Activated T-helper 1 cell treated with Interleukin-2 at 50 U/mL for 16 hours (primary cell): ENCODE measurements at places on chromosomes 1 and 21.

- no peak for DNase-seq
Observed at GRCh38 chr1:17640393-17640792, 100.9 kb downstream of the ARHGEF10L start.

GRCh38 chr21:27104846-27105431 lies 138.1 kb upstream of the ADAMTS5 start:
- DNase-seq: no peak

GRCh38 chr1:209756615-209757445 lies 977 bp downstream of the TRAF3IP3 start:
- DNase-seq: no peak

DNA sequence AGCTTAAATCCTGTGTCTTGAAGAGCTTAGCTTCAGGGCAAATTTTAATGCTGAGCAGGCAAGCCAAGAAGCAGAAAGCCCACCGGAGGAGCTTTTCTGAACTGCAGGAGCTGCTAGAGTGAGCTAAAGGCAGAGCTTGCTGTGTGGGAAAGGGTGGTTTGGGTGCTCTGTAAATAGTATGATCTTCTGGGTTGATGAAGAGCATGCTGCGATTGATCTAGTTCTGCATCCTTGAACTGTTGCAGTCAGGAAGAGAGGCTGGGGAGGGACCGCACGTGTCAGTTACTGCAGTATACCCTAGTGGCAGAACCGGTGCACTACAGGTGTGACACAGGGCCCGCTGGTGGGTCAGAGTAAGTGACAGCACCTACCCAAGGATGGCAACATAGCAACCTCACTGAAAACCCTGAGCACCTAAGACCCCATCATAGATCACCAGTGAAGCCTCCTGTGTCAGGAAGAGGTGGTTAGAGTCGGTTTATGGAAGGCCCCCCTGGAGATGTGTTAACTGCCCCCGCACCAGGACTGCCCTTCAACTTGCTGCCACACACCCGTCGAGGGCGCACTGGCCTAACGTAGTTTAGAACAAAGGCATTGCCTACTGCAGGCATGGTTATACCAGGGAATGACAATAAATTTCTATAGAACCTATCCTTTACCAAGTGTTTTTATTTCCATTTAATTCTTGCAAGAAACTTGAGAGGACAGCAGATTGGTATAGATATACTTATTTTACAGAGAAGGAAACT lies 146.0 kb upstream of the KIAA0040 start:
- peak; percentile 28 for DNase-seq

DNA sequence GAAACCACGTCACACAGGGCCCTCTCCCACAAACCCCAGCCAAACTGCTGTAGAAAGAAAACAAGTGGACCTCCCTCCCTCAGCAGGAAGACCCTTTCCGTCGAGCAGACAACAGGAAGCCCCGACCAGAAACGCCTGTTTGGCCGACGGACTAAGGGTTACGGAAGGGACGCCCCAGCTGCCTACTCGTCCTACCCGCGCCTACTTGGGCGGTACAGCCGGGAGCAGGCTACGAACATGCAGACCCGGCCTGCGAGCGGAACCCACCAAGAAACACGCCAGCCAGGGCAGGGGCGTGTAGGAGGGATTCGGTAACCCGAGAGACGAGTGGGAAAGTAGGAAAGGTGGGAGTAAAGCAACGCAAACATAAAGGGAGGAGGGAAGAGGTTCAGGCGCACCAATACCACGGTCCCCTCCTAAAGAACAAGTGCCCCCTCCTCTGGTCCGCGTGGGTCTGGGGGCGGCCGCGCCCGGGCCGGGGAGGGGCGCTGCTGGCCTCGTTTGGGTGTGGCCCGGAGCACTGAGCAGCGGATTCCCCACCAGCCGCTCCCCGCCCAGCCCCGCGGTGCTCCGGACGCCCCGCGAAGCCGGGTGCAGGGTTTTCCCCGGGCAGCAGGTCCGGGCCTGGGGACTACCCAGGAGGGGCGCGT lies 450 bp downstream of the S100A10 start:
- DNase-seq: no peak

DNA sequence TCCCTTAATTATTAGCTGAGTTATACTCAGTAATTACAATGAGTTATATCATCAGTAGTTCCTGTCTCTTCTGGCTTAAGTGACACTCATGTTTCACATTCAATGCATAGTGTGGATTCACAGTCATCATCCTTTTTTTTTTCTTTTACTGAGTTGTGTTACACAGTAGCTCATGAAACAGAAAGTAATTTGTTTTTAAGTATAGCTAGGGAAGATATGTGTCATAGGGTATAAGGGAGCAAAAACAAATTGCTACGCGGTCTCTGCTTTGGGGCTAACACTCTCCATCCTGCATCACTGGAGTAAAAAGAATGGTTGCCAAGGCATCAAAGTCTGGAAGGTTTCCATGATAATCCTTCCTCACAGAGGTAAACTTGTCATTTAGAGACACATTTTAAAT lies 971.7 kb upstream of the NCAM2 start:
- no peak for DNase-seq

- DNase-seq: no peak
Observed at GRCh38 chr1:11134251-11134897, 34.7 kb upstream of the EXOSC10 start.

DNA sequence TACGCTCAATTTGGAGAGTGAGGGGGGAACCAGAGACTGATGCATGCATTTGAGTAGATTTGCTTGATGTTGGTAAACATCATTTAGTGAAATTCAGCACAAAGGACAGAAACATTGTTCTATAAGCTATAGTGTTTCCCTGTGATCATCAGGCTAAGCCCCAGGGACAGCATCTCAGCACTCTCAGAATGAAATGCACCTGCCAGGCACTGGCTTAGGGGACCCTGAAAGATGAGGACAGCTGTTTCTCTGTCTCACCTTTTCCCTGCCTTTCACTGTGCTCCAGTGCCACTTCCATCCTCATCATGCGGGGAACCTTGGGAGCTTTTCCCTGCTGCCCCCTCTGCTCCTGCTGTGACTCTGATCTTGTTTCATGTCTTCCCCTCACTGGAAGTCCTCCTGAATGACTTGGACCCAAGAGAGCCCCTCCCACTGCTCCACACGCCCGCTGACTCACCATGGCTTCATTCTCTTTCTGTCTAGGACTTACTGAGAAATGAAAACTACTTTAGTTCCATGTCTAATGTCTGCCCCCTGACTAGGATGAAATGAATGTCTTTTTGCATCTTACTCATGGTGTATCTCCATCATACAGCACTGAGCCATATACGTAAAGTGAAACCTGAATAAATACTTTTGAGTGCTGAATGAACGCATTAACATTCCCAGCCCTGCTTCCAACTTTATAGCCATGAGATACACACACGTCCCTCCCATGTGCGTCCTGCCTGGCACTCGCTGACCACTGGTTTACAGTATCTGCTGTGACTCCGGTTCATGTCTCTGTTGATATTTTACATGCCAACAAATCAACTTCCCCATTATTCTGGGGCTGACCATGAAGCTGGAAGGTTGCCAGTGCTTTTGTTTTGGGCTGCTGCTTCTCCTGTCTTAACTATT lies 182.0 kb downstream of the PCP4 start:
- DNase-seq: no peak

- DNase-seq: peak; percentile 64
Observed at GRCh38 chr1:32334864-32335534, 1.0 kb downstream of the MARCKSL1 start.

DNA sequence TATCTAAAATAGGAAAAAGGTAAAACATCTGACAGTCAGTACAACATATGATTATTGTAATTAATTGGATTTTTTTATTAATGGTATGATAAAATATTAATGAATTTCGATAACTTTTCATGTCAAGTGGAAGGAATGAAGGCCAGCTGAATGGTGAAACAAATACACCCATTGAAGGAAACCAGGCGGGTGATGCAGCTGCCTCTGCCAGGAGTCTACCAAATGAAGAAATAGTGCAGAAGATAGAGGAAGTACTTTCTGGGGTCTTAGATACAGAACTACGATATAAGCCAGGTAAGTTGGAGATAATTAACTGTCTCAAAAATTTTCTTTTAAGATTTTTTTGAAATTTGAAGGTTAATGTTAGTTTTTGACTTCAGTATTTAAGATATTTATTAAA lies 3.2 kb downstream of the SON start:
- DNase-seq: no peak

DNA sequence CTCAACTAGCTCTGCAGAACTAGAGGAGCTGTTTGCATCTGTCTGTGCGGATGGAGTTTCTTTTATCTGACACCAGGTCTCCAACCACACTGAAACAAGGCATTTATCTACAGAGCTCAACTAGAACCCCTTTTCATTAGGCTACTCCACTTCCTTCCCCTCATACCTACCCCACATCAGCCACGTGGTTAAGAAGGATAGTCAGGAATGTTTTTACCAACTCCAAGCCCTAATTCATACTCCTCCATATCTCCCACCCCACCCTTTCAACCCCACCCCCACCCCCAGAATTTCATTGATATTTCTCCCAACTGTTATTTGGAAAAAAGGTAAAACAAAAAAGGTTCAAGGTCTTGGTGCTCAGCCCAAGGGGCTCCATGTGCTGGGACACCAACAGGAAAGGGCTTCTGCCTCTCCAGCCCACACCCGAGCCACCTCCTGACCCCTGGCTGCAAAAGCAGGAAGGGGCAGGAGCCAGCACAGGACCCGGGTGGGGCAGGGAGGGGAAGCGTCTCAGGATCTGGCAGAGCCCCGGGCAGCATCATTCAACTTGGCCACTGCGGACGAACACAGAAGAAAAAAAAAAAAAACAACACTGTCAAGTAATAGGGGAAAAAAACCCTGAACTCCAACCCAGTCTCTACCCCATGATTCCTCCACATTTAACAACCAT lies 7.0 kb downstream of the ENSA start:
- DNase-seq: no peak

DNA sequence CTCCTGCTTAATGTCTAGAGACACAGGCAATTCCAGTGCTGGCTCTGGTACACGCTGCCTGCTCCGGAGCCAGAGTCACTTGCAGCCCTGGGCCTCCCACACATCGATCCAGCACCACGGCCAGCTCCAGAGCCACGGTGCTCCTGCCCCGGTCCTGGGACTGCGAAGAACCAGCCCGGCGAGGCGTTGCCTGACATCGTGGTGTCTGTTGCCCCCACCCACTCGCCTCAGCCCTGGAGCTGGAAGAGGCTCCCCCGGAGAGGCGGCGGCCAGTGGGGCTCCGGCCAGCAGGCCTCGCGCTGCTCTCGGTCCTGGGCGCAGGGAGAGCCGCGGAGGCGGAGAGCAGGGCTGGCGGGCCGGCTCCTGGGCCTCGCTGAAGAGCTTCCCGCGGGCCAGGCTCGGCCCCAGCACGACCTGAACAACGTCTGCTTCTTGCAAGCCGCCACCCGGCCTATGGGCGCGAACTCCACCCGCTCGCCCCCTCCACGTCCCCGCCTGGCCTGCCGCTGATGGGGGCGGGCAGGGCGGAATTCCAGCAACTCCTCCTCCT lies 364.8 kb downstream of the CEP170 start:
- DNase-seq: no peak

- DNase-seq: no peak
Observed at GRCh38 chr1:31790140-31790539, 25.7 kb downstream of the SPOCD1 start.

DNA sequence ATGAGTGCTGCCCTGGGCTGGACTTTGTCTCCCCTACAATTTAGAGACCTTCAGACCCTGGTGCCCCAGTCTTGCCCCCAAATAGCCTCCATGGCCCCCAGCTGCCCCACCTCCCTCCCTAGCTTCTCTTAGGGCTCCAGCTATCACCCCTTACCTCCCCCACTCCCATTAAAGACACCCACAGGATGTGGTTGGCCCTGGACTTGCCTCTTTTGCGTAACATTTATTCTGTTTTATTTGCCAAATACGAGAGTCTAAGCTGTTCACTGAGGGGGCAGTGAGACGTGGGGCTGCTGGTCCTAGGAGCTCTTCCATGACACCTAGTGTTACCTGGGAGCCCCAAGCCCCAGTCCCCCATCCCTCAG lies 4.5 kb downstream of the ZC3H12A start:
- no peak for DNase-seq

GRCh38 chr1:154502744-154503115 lies 518 bp upstream of the SHE start:
- DNase-seq: no peak

- no peak for DNase-seq
Observed at GRCh38 chr1:168903237-168903830, 174.3 kb upstream of the DPT start.

DNA sequence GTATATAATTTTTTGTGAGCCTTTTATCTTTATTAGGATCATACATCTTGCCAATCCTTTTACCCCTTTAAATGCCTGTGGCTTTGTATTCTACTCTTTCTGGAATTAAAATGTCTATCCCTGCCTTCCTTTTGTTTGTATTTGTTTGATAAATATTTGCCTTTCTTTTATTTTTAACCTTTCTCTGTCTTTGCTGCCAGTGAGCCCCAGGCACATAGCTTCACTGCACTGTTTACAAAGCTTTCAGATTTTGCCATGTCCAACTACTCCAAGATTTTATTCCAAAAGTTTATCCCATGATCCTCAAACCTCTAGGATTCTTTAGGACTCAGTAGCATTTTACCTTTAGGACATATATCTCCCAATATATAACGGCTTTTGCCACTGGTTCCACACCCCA lies 281.2 kb downstream of the PAPPA2 start:
- DNase-seq: no peak

- DNase-seq: no peak
Observed at GRCh38 chr1:4059270-4059669, 159.2 kb upstream of the C1orf174 start.

DNA sequence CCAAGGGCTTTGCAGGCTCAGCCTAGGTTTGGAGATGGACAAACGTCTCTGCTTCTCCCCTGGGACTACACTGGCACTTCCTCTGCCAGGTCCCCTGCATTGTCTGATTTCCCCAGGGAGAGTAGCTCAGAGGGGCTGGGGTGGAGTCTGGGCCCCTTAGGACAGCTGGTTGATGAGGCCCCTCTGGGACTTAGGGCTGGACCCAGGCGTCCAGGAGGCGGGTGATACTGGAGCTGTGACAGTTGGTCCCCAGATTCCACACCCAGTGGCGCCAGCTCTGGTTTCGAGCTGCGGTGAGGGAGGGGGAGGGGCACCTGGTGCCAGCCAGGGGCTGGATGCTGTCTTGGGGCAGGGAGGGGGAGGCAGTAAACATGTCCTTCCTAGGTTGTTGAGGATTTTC lies 7.4 kb upstream of the MEX3A start:
- DNase-seq: no peak

GRCh38 chr1:247415423-247416361 lies at the start of gene NLRP3:
Gene NLRP3, plus strand, starts transcription at chr1:247416173. Its CDS starts 2,628 bp downstream, at chr1:247418801.
- peak; percentile 11 for DNase-seq

DNA sequence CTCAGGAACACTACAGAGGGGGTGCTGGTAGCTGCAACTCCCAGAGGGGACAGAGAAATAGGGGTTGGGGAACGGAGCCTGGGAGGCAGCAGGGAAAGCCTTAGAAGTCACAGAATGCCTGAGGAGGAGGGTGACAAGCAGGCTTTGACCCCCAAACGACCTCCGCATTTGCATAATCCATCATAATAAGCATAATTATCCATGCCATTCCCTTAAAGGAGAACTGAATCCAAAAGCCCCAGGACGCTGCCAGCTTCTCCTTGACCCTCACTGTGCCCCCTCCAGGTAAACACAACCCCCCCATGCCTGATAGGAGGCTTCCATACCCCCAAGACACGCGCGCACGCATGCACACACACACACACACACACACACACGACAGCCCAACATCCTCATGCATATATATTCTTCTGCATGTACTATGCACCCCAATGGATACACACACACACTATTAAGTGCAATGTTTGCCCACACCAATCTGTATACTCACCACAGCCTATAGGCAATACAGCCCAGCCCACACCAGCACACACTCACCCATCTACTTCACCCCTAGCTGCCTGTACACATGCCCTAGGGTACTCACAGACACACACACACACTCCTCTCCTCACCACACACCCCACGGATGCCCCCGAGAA lies 27.8 kb downstream of the SDC3 start:
- no peak for DNase-seq
